ENCODE measurements at places on chromosomes 3 and 15.

DNA sequence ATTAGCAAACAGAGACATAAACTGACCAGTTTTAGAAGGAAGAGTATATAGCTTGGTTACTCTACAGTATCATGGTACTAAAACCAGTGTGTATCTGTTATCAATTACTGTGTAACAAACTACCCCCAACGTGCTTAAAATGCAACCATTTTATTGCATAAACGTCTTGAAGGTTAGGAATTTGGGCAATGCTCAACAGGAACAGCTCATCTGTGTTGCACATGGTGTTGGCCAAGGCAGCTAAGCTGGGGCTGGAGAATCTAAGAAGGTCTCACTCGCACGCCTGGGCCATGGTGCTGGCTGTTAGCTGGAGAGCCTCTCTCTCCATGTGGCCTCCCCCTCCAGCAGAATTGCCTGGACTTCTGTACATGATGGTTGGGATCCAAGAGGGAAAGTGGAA lies 81.2 kb upstream of the THBS1 start:
- no peak for DNase-seq

DNA sequence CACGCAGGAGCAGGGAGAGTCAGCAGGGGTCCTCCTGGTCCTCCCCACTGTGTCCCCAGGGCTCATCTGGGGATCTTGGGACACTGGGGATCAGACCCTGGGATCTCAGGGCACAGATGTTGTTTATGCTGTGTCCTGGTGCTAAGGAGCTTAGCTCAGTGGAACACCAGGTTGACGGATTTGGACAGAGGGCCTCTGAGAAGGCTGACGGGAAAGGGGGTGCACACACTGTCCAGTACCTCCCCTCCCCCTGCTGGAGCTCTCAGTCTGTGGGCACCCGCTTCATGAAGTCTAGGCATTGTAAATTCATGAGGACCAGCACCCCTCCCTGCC lies 21.9 kb upstream of the SEMA3F start:
- DNase-seq: peak; percentile 93

DNA sequence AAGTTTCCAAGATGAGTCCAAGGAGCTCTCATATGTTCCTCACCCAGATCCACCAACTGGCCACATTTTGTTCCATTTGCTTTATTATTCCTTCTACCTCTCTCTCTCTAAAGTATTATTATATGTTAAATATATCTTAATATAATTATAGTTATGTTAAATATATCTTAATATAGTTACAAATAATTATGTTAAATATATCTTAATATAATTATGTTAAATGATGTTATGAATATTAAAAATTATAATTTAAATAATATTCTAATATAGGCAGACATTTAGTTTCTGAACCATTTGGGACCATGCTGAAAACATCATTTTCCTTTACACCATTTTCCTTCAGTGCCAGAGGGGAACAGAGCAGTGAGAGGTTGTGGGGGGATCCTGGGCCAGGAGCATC lies 50.0 kb upstream of the MEX3B start:
- no peak for DNase-seq

DNA sequence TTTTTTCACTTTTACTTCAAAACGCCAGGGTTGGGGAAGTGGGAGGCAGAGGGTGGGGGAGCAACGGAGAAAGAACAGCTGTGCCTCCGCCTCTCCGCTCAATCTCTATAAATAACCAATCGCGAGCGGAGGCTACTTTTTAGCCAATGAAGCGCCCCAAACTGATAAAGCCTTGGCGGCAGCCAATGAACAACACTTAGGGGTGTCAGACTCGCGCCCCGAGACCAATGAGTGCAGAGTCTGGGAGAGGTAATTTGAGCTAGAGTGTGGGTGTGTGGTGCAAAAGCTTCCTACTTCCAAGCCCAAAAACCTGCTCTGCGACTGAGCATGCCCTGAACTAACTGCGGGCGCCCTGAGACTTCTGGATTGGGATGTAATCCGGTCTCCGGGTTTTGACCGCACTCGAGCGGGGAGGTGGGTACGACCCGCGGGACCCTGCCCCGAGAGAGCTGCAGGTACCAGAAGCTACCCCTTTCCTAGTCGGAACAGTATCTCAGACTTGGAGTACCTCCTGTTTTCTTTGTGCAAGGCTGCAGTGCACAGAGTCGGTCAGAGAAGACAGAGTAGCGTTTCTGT lies 800 bp upstream of the RAP2B start:
- peak; percentile 100 for DNase-seq

DNA sequence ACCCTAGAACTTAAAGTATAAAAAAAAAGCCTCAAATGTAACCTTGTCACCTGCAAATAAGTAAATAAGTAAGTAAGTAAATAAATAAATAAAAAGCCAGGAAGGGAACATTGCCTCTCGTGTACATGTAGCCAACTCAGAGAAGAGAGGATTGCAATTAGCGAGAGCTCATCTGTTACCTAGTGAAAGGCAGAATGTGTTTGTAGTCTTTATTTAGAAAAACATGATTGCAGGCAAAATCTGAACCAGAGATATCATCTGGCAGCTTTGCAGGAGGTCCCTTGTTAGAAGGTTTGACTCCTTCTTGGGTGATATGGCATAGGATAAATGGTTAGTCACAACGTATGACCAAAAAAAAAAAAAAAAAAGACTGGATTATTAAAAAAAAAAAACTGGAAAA lies 71.6 kb upstream of the SYN2 start:
- DNase-seq: no peak

- no peak for DNase-seq
These were observed 41.5 kb downstream of the RBP2 start for GRCh38 chr3:139434764-139435307.

DNA sequence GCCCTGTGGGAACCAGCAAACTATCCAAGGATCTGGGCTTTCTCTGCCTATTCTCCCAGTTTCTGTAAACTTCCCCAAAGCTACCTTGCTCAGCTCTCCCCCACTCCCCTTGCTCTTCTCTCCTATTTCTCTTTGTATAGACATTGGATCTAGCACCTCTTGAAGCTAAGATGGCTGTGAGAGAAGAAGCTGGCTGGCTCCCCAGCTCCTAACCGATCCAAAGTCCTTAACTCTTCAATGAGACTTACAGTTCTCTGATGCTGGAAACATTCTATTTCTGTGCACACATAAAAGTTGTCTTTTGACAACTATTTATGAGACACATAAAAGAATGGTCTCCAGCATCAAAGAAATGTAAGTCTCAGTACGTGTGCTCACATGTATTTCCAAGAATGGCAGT lies 70.6 kb upstream of the C3orf80 start:
- DNase-seq: no peak

- DNase-seq: no peak
These were observed 73.1 kb downstream of the FAIM start for GRCh38 chr3:138681463-138682220.

DNA sequence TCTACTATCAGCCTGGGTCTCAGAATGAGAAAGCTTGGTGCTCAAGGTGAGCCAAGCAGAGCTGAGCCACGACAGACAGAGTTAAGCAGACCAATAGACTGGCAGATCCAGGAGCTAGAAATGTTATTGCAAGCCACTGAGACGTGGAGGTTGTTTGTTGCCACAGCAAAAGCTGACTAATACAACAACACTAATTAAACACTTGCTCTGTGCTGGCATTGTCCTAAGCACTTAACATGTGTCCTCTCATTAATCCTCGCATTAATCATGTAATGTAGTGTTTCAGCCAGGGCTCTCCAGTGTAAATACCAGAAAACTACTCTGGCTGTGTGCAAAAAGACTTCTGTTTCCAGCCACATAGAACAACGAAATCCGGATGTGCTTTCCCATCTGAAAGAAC lies 11.6 kb upstream of the SPSB4 start:
- DNase-seq: peak; percentile 19

DNA sequence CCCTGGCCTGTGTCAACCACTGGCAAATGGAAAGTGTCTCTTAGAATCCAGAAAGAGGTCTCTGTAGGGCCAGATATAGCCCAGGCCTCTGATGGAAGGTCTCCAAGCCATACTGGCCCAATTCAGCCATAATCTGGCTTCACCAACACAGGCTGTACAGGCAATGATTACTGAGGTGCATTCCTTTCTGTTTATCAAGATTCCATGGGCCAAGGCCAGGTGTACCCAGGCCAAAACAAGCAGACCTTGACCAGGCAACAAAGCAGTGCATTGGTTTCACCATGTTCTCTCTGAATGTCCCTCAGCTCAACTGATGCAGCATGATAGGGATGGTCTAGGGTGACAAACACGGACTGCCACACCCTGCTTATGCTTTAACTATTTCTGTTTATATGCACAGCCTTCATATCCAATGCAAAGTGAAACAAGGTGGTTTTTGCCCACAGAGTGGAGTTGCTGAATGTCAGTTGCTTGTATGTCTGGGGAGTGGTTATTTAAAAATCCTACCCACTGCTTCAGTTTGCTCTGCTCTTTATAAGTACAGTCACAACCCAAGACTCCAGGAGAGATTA lies 25.2 kb downstream of the CCNL1 start:
- no peak for DNase-seq

DNA sequence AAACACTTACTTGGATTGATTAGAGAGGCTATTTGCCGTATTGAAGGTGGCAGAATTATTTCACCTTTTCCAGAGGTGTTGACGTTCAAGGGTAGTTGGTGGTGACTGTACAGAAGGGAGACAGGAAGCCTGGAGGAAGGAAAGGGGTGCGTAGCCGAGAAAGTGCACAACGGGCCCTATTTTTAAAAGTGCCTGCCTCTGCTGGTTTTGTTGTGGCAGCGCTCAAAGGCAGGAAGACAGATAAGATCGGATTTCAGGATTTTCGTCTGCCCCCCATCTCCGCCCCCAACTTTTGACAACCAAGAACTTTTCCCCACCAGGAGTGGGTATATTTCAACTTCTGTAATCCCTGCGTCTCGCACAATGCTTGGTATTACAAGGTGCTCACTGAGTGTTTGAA lies 38.5 kb downstream of the SMAD3 start:
- DNase-seq: no peak

- no peak for DNase-seq
These were observed at the start of gene AADAC for GRCh38 chr3:151813799-151814198. AADAC (plus strand) TSS chr3:151814116; CDS start chr3:151814163, 47 bp downstream.

GRCh38 chr3:55882006-55882405 lies 394.9 kb upstream of the WNT5A start:
- DNase-seq: no peak

DNA sequence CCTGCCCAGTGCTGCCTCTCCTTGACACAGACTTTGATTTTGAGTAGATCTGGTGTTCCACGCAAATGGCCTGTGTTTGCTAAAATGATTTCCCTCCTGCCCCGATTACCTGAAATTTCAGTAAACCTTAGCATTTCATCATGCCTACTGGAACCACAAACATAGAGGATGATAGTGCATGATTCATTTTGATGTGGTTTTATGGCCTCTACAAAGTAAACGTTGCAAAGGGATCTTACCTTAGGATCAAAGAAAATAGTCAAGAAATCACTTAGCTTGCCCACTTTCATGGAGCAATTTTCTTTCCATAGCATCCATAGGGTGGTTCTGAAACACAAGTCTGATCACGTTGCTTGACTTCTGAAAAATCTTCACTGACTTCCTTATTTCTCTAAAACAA lies 524.6 kb upstream of the ATP11B start:
- no peak for DNase-seq

GRCh38 chr3:127485396-127486170 lies 105.0 kb downstream of the TPRA1 start:
- DNase-seq: no peak

DNA sequence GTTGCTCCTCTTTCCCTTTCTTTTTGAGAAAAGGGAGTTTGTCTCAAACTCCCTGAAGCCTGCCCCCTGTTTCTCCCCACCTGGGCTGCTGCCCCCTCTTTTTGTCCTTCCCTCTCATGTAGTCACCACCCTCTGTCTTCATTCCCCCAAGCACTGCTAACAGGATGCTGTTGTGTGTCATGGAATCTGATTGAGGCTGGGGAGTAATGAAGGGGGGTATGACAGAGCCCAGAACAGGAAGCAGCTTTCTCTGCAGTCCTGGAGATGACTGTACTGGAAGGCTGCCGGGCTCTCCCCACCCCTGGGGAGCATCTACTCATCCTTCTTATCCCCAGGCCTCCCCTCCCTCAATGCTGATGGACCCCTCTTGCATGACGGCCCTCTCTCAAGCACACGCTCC lies 181.6 kb downstream of the ABHD5 start:
- DNase-seq: no peak

DNA sequence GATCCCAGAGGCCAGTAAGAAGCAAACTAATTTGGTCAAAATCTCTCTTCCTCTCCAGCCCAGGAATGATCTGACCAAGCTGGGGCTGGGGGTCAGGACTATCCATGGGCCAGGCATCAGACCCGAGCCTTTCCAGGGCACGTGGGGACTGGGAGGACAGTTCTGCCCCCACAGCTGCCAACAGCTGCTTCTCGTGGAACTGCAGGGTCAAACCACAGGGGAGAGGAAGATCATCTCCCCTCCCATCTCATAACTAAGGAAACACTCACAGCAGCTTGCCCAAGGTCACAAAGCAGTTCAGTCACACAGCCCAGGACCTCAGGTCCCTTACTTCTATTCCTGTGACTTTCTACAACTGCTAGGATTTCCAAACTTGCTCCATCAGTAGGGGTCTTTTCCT lies 47.1 kb downstream of the DAPK2 start:
- no peak for DNase-seq

DNA sequence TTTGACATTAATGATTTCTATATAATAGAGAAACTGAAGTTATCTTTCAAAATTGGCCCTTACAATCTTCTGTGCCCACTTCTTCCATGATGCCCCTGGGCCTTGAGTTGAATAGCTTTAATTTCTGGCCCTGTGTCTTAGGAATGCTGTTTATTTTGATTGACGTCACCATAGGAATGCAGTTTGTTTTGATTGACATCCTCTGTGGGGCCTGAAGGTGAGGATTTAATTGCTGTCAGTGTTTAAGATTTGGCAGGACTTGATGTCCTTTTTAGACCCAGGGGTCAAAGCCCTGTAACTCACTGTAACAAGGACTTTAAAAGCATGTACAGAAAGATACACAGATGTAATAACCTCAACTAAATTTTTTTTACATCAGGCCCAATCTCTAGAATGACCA lies 83.3 kb downstream of the GLDN start:
- DNase-seq: no peak

GRCh38 chr15:88658972-88659931 lies 20.4 kb downstream of the ISG20 start:
- DNase-seq: no peak

- no peak for DNase-seq
These were observed 170.3 kb upstream of the MITF start for GRCh38 chr3:69568951-69569350.

DNA sequence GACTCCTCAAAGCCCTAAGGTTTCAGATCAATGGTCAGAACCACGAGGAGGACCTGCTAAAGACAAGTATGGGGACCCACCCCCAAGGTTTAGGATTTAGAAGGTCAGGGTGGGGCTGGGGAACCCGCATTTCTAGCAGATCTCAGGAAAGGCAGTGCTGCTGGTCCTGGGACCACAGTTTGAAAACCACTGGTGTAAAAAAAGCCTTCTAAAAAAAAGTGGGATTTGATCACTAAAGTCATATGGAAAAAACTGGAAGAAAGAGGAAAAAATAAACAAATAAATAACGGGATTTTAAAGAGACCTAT lies 832 bp downstream of the SLC41A3 start:
- no peak for DNase-seq

GRCh38 chr15:63035253-63035652 lies 7.3 kb upstream of the TPM1 start:
- DNase-seq: no peak

Data from NCI-H524 (cell line).